ENCODE measurements at places on chromosomes 4 and X. TPM values are rescaled to one million over a fixed set of nuclear protein-coding genes. Genes with fewer than 3 reads are reported as not detected.

TEX13B gene
- not detected for total RNA-seq

GPRIN3 gene
- total RNA-seq = 0.47 TPM

CLCN5 gene
- 12.6 TPM for total RNA-seq

NDNF gene
- 1.1 TPM for total RNA-seq

HELT gene
- not detected for total RNA-seq

PHKA2 gene
- 11.8 TPM for total RNA-seq

CCKAR gene
- not detected for total RNA-seq

DHX15 gene
- 80.8 TPM for total RNA-seq

ZAR1 gene
- not detected for total RNA-seq

PRR32 gene
- not detected for total RNA-seq

DKK2 gene
- not detected for total RNA-seq

NSUN7 gene
- not detected for total RNA-seq

SCML2 gene
- 0.94 TPM for total RNA-seq

SSX2 gene
- total RNA-seq = not detected

HMGB2 gene
- 15.9 TPM for total RNA-seq

KDR gene
- total RNA-seq = 21.7 TPM

PCSK1N gene
- total RNA-seq = 3.7 TPM

TACR3 gene
- total RNA-seq = not detected

POF1B gene
- total RNA-seq = not detected

ANK2 gene
- total RNA-seq = 37.6 TPM

GPR119 gene
- not detected for total RNA-seq

IL2RG gene
- not detected for total RNA-seq

SNCA gene
- total RNA-seq = 0.43 TPM

CLNK gene
- total RNA-seq = not detected

HTR2C gene
- not detected for total RNA-seq

NXF2B gene
- total RNA-seq = not detected

MTCP1 gene
- total RNA-seq = 0.26 TPM

MAP3K15 gene
- total RNA-seq = not detected

SMIM10 gene
- total RNA-seq = 7.9 TPM

ACE2 gene
- not detected for total RNA-seq

P2RY4 gene
- not detected for total RNA-seq

CYSLTR1 gene
- not detected for total RNA-seq

GPAT3 gene
- total RNA-seq = 4.4 TPM

NCBP2L gene
- not detected for total RNA-seq

CLDN34 gene
- total RNA-seq = not detected

SFRP2 gene
- total RNA-seq = 11.3 TPM

FABP2 gene
- not detected for total RNA-seq

PGRMC2 gene
- total RNA-seq = 42.6 TPM

TBC1D14 gene
- 19.4 TPM for total RNA-seq

SLC49A3 gene
- 5.7 TPM for total RNA-seq

REPS2 gene
- 0.94 TPM for total RNA-seq

FAM241A gene
- 1.6 TPM for total RNA-seq

SRPX2 gene
- 161 TPM for total RNA-seq

PHEX gene
- total RNA-seq = 0.12 TPM

ASB9 gene
- 0.17 TPM for total RNA-seq

PPP1R2C gene
- not detected for total RNA-seq

GAGE1 gene
- not detected for total RNA-seq

TENM3 gene
- 9.1 TPM for total RNA-seq

CTAG1B gene
- not detected for total RNA-seq

CCDC120 gene
- total RNA-seq = 1.5 TPM

SLC9A7 gene
- total RNA-seq = 0.93 TPM

TMEM150C gene
- total RNA-seq = 0.23 TPM

Data from pericardium fibroblast (primary cell).